ENCODE measurements at places on chromosomes 6 and 20.
A peak's percentile ranks its signal among the peaks of the same experiment; 100 is the strongest.

GRCh38 chr6:6546318-6547109 is 42.0 kb upstream of the LY86 start:
- DNase-seq, result peak; percentile 76

DNA sequence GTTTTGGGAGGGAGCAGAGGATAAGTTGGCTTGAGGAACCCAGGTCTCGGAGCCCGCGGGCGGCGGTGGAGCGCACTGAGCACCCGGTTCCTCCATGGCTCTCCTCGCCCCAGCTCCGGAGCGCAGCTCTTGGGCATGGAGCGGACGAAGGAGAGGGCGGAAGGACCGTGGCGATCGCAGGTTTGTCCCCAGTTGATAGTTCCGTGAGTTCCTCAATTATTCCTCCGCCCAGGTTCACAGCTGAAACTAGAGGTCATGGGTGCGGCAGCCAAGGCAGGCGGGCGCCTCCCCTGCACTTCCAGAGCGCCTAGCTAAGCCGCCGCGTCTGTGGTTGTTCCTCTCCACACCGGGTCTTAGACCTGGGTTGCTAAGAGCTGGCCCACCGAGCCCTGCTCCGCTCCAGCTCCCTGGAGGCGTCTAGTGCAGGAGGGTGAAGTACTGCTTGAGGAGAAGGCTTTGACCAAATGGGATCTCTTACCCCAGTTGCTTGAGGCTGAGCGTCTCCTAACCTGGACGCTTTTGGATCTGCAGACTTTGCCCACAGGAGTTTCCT is at the start of gene HTR1B:
TSS of gene HTR1B (minus strand) at position 184 of the 553 bp plus-strand sequence. CDS start at position 96, 88 bp downstream.
- no peak for DNase-seq

DNA sequence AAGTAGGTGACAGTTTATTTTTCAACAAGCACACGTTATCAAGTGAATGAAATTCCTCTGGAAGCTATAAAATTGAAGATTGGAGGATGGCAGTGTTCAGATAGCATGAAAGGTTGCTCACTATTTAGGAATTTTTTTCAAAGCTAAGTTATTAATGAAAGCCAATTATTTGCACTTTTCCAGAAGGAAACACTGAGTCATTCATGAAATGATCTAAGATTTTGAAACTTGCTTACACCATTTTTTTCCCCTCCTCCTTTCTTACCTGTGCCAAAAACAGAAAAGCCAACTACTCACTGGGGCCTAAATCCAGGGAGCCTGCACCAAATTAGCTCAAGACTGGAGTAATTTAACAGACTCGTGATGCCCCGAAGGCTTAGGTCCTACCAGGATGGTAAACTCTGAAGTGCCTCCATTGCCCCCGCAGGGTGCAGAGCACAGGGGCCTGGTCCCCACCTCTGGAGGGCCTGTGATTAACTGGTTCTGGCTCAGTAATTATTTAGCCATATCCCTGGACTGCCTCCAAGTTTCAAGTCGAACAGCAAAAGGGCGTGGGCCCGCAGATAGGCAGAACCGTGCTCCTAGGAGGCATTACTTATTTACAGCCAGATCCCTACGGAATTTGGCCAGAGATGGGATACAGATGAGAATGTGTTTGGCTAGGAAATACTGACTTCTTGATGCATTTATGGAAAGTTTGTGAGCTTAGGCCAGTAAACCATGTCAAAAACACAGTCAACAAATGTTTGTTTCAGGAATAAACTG is 28.0 kb upstream of the ZNF217 start:
- no peak for DNase-seq

DNA sequence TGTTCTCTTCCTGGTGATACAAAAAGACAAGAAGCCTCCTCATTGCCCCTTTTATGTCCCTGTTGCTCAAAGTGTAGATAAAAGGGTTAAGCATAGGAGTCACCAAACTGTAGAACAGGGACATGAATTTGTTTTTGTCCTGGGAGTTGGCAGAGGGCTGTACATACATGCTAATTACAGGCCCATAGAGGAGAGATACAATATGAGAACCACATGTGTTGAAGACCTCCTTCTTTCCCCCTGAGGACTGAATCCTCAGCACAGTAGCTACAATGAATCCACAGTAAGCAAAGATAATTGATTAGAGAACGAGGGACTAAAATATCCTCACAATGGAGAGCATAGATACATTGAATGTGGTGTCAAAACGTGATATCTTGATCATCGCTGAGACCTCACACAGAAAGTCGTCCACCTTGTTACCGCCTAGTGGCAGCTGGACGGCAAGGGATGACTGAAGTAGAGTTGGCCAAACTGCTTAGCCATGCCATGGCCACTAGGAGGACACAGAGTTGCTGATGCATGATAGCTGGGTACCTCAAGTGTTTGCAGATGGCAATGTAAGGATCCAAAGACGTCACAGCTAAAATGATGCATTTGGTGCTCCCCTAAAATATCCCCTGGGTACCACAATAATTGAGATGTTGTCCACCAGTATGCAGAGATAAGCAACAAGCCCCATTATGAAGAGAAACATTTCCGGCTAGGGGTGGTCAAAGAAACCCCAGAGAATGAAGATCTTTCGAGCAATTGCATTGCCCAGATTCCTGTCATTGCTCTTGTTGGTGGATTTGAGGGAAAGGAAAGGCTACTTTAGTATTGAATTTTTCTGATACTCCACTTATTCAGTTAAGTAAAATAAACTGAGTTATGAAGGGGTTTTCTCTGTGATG is 15.0 kb downstream of the OR2B3 start:
- no peak for DNase-seq

- peak; percentile 73 for DNase-seq
Measured at GRCh38 chr20:38152621-38153221, 12.3 kb downstream of the TGM2 start.

DNA sequence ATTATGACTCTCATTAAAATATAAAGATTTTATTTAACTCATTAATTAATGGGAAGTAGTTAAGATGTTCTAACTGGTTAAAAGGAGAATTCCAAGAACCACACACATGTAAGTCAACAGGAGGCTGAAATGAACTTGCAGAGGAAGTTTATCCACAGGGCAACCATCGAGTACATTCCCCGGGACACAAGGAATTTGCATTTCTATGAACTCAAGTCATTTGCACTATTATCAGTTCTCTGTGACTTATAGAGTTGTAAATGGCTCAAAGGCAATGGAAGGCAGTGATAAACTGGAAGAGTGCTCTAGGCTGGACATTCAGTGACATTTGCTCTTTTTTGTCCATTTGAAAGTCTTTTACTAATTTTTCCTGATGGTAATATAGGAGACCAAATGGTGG is 97.4 kb downstream of the SNX5 start:
- no peak for DNase-seq

DNA sequence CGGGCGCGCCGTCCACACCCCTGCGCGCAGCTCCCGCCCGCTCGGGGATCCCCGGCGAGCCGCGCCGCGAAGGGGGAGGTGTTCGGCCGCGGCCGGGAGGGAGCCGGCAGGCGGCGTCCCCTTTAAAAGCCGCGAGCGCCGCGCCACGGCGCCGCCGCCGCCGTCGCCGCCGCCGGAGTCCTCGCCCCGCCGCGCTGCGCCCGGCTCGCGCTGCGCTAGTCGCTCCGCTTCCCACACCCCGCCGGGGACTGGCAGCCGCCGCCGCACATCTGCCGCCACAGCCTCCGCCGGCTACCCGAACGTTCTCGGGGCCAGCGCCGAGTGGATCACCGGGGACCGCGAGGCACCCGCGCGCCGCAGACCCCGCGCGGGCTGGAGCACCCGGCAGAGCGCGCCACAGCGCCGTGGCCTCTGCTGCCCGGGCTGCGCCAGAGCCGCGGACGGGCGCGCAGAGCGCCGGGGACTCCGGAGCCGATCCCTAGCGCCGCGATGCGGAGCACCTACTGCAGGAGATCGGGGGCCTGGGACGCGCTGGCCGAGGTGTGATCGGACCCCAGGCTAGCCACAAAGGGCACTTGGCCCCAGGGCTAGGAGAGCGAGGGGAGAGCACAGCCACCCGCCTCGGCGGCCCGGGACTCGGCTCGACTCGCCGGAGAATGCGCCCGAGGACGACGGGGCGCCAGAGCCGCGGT is at the start of gene BMP2:
TSS of gene BMP2 (plus strand) at position 151 of the 692 bp plus-strand sequence. CDS start 2,441 bp downstream, outside the sequence.
- DNase-seq, result no peak

DNA sequence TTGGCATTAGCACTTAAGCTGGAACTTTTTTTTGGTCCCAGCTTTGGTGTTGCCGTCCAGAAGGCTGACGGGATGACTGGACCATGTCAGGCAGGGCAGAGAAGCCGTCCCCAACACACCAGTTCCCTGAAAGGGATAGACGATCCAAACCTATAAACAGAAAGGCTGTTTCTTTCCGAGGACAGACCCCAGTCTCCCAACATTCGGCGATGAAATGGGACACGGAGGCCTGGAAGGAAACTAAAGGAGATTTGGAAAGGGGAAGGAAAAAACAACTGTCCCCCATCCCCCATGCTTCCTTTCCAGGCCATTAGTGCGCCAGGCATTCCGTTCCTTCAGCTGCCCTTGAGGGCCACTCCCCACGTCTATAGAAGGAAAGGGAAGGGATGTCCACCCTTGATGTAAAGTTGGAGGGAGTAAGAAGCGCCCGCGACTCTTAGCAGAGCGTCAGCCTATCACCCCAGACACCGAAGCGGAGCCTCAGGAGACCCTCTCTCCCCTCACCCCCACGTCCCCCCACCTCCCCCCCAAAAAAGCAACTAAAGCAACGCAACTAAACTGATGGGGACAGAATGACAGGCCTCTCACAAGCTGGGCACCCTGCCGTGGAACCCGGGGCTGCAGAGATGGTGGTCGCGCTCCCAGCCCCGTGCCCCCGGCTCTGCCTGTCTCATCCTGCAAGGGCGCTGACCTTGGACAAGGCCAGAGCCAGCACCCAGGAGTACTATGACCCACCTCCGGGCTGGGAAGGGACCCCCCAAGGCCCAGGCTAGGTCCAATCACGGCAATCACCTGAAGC is 638 bp downstream of the BLCAP start:
- DNase-seq, result no peak

DNA sequence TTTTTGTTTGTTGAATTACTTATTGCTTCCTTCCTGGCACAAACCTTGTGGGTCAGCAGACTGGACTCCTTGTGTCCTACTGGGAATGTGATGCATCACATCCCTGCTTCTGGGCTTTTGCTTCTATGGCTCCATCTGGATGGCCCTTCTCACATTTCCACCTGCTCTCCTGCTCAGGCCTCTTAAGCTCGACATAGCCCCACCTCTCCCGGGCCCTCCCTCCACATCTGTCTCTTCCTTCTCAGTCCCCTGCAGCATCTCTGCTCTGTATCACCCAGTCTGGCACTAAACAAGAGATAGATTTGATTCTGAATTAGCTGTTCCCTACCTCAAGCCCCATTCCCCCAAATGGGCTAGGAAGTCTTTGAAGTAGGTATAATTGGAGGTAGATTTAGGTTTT is 356.8 kb downstream of the DHX35 start:
- no peak for DNase-seq

- DNase-seq, result peak; percentile 24
Measured at GRCh38 chr6:131136021-131136786, 937 bp downstream of the AKAP7 start.

DNA sequence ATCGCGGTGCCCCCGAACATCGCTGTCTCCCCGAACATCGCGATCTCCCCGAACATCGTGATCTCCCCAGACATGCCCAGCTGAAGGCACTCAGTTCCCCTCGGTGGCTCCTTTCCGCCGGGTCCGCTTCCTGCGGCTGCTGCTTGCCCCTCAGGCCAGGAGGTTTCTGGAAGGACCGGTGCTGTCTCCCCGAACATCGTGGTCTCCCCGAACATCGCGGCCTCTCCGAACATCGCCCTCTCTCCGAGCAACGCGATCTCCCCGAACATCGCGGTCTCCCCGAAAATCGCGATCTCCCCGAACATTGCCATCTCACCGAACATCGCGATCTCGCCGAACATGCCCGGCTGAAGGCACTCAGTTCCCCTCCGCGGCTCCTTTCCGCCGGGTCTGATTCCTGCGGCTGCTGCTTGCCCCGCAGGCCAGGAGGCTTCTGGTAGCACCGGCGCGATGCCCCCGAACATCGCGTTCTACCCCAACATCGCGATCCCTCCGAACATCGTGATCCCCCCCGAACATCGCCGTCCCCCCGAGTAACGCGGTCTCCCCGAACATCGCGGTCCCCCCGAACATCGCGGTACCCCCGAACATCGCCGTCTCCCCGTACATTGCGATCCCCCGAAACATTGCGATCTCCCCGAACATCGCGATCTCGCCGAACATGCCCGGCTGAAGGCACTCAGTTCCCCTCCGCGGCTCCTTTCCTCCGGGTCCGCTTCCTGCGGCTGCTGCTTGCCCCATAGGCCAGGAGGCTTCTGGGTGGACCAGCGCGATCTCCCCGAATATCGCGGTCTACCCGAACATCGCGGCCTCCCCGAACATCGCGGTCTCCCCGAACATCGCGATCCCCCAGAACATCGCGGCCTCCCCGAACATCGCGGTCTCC is 808 bp downstream of the ULBP1 start:
- DNase-seq, result no peak

- no peak for DNase-seq
Measured at GRCh38 chr6:15062516-15063252, 183.2 kb upstream of the JARID2 start.

GRCh38 chr20:43398676-43399324 is 58.9 kb upstream of the SRSF6 start:
- no peak for DNase-seq

- DNase-seq, result no peak
Measured at GRCh38 chr20:35395728-35396127, 16.0 kb downstream of the UQCC1 start.

DNA sequence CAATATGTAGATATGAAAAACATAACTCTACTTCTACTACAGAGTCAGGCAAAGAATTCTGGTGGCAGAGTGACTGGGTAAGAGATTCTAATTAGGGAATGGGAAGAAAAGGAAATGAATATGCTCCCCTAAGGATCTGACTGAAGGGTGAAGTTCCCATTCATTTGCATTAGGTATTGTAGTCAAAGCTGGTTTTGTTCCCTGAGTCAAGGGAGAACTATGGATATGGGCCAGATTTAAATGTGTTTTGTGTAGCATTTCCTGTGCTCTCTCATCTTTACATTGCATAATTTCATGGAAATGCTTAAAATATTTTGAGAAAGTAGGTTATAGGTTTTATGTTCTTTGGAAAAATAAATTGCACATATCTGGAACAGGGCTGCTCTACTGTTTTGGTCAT is 299.7 kb downstream of the BTBD3 start:
- no peak for DNase-seq

DNA sequence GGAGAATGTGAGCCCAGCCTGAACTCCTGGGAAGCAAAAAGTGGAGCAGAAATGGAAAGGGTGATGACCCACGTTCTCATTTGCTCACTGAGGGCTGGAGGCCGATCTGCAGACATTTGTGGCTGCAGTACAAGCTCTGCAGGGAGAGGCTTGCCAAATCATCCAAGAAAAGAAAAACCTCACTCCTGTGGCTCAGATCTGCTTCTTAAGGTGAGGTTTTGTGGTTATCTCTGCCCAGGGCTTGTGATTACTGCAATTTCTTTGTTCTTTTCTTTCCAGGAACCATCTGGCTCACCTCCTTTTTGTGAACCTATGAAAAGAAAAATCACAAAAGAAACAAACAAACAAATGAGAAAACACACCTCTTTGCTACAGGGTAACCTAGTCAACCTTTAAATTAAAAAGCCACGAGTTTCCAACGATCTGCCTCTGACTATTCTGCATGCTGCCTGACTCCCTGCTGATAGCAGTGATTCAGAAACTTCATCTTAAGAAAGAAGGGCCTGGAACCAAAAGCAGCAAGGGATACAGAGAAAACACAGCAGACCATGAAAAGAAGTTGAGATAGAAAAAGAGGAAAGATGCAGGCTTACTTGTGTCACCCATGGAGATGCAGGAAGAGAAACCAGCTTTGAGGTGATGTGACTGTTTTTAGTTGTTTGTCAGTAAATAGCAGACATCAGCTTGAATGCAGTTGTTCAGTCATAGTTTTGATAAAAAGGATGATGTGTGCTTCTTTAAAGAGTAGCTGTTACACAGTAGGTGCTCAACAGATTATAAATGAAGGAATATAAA is 165.1 kb downstream of the LMBRD1 start:
- no peak for DNase-seq

- DNase-seq, result no peak
Measured at GRCh38 chr20:43723186-43723585, 3.6 kb downstream of the GTSF1L start.

All from left renal cortex interstitium (tissue), 4 donors.